ENCODE measurements at places on chromosomes 7 and 10.

DNA sequence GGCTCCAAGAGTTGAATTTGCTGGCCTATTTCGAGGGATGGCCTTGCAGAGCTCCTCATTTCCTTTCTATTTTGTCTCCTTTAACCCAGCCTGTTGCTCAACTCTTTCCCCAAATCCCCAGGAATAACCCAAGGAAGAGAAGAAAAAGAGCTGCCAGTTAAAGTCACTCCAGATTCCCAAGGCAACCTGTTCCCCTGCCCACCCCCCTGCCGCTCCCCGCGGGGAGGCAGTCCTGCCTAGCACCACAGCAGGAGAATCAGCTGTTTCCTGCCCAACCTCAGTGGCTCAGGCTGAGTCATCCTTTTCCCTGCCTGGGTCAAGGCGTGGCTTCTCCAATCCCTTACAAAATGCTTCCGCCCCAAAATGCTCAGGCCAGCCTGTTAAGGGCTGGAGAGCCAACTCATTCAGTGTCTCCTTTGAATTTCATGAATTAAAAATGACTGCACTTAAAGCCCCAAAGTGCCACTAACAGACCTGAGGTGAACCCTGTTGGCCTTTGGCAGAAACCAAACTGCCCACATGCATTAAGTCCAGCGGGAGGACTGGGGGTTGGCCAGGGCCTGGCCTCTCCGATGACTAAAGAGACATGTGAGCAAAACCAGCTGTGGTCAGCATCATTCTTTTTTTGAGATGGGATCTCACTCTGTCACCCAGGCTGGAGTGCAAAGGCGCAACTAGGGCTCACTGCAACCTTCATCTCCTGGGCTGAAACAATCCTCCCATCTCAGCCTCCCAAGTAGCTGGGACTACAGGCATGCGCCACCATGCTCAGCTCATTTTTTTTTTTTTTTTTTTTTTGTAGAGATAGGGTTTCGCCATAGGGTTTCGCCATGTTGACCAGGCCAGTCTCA is 83.2 kb upstream of the KIF5B start:
- no peak for DNase-seq

- DNase-seq = no peak
These were observed 55.8 kb downstream of the CLRN3 start for GRCh38 chr10:127836966-127837365.

- DNase-seq = no peak
These were observed 94.9 kb downstream of the PRLHR start for GRCh38 chr10:118500477-118501104.

- no peak for DNase-seq
These were observed 7.0 kb downstream of the AIMP2 start for GRCh38 chr7:6015917-6016652.

DNA sequence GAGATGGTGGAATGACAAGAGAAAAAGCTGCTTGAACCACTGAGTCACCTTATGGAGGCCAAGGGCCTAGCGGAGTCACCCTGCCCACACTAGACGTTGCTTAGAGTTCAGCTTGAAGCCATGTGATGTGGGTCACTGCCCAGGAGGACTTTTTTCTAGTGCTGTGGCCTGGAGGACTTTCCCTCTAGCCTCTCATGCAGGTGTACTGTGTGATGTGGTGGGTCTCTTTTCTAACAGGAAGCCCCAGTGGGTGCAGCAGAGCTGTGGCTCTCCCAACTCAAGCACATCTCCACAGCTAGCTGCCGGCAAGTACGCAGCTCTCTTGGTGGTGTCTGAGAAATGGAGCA is 13.6 kb downstream of the POR start:
- DNase-seq = no peak

DNA sequence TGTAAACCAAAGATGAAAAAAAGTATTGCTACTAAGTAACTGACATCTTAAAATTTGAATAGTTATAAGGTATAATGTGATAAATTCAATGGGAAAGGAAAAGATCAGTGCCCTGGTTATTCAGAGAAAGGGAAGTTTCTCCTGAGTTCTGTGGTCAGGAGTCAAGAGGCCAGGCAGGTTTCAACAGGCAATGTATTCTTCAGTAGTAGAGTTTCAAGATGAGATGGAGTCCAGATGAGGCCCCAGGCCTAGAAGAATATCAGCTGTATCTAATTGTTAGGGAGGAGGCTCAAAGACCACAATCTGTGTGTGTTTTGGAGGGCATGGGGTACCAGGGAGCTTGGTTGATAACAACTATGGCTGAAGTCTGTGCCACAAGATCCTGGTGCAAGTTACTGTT is 101.4 kb upstream of the DLX6 start:
- DNase-seq = no peak

DNA sequence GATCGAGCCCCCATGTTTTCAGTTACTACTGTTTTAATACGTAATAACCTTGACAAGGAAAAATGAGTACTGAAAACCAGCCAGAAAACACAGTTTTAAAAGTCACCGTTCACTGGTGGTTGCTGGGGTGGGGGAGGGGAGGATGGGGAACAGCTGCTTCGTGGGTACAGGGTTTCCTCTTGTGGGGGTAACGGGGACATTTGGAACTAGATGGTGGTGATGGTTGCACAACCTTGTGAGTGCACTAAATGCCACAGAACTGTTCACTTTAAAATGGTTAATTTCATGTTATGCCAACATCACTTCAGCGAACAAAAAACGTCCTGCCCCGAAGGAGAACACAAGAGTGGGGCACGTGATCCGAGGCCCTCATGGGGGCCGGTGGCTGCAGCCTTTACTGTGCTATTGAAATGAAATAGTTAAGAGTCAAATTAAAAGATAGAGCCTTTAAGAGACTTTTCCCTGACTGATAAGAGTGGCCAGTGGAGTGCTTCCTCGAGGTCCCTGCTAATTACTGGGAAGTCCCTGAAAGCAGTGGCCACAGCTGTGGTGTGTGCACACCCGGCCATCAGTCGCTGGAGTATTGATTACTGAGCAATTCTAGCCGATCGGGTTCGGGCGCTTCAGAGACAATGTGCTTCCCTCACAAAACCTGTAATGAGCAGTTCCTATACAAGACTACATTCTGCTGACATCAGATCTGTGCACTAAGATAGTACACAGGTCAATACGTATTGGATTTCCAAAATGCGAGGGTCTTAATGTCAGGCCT is 80.3 kb downstream of the EBF3 start:
- DNase-seq = no peak

- no peak for DNase-seq
These were observed 100.0 kb downstream of the LSM5 start for GRCh38 chr7:32390210-32390609.

- DNase-seq = no peak
These were observed 41.4 kb downstream of the INSYN2A start for GRCh38 chr10:127154831-127155620.

DNA sequence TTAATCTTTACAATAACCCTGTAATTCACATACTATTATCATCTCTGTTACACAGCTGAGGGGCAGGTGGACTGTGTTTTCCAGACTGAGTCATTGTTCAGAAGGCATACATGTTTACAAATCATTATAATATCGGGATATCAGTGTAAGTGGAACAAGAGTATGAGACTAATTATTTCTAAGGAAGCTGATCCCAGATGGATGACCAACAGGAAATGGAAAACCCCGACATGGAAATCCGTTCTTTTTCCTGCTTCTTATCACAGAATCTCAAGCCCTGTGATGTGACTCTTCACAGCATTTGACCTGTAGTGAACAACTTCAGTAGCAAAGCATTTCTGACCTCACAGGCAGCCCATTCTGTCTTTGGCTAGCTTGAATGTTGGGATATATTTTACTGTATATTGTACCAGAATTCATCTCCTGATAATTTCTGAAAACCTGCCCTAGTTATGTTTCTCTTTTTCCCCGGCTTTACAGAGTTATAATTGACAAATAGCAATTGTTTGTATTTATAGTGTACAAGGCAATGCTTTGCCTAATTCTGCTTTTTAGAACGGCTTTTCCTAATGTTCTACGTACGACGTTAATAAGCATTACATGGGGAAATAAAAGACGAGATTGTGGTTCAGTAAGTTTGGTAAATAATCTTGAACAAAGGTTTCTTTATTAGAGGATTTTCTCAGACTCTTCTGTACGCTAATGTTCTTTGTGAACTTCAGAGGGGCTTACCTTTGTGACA is 78.6 kb upstream of the SYPL1 start:
- no peak for DNase-seq

- DNase-seq = no peak
These were observed 182.7 kb downstream of the FAM107B start for GRCh38 chr10:14592026-14592425.

DNA sequence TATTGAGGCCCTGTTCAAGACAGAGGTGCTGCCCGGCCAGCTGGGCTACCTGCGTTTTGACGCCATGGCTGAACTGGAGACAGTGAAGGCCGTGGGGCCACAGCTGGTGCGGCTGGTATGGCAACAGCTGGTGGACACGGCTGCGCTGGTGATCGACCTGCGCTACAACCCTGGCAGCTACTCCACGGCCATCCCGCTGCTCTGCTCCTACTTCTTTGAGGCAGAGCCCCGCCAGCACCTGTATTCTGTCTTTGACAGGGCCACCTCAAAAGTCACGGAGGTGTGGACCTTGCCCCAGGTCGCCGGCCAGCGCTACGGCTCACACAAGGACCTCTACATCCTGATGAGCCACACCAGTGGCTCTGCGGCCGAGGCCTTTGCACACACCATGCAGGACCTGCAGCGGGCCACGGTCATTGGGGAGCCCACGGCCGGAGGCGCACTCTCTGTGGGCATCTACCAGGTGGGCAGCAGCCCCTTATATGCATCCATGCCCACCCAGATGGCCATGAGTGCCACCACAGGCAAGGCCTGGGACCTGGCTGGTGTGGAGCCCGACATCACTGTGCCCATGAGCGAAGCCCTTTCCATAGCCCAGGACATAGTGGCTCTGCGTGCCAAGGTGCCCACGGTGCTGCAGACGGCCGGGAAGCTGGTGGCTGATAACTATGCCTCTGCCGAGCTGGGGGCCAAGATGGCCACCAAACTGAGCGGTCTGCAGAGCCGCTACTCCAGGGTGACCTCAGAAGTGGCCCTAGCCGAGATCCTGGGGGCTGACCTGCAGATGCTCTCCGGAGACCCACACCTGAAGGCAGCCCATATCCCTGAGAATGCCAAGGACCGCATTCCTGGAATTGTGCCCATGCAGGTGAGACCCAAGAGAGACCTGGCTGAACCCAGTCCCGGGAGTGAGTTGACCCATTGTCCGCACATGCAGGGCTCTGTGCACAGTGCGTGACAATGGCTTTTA is 2.8 kb downstream of the RBP3 start:
- DNase-seq = no peak

DNA sequence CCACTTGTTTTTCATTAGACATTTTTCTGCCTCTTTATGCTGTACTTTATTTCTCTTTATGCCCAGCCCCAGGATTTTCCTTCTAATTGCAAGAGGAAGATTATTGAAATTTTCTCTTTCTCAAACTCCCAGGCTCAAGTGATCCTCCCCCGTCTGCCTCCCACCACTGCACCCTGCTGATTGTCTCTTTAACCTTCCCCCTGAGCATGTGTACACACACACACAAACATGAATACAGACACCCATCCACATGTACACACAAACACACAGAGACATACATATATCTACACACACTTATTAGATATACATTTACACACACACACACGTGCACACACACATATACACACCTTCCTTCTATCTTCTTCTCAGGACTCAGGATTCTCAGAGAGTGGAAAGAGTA is 37.3 kb upstream of the MAP3K8 start:
- no peak for DNase-seq

DNA sequence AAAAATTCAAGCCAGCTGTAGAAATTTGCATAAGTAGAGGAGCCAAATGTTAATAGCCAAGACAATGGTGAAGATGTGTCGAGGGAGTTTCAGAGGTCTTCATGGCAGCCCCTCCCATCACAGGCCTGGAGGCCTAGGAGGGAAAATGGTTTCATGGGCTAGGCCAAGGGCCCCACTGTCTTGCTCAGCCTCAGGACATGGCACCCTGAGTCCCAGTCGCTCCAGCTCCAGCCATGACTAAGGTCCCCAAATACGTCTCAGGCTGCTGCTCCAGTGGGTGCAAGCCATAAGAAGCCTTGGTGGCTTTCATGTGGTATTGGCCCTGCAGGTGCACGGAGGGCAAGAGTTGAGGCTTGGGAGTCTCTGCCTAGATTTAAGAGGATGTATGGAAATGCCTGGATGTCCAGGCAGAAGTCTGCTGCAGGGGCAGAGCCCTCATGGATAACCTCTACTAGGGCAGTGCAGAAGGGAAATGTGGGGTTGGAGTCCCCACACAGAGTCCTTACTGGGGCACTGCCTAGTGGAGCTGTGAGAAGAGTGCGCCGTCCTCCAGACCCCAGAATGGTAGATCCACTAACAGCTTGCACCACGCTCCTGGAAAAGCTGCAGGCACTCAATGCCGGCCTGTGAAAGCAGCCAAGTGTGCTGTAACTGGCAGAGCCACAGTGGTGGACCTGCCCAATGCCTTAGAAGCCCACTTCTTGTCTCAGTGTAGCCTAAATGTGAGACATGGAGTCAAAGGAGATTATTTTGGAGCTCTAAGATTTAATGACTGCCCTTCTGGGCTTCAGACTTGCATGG is 19.2 kb downstream of the TBATA start:
- no peak for DNase-seq

DNA sequence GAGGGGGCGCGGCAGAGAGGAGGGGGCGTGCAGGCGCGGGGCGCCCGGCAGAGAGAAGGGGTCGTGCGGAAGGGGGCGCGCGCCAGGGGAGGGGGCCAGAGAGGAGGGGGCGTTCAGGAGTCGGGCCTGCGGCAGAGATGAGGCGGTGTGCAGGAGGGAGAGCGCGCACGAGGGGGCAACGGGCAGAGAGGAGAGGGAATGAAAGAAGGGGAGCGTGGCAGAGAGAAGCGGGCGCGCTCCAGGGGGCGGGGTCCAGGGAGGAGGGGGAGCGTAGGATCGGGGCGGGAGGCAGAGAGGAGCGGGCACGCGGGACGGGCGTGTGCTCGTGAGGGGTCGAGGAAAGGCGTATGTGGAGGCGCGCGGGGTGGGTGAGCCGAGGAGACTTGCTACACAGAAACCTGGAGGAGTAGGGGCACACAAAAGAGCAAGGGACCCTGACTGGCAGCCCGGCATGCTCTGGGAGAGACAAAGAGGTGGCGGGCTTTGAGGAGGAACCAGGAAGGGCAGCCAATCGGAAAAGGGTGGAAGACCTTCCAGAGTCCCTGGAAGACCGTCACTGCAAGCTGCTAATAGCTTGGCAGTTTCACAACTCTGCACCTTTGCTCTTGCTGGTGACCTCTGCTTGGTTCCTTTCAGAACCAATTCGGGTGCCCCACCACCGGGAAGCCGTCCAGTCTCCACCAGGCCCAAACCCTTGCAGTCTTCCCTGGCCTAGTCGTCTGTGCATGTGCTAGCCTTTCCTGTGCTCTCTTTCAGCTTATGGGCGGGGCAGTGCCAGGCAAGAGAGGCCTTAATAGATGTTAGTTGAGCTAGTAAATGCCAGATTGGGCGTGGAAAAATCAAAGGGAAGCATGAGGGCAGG is 639 bp downstream of the DYDC2 start:
- DNase-seq = no peak

- no peak for DNase-seq
These were observed 383 bp downstream of the MARVELD1 start for GRCh38 chr10:97713826-97714400.

GRCh38 chr7:136890399-136890798 is 21.9 kb downstream of the CHRM2 start:
- no peak for DNase-seq

- no peak for DNase-seq
These were observed 31.5 kb downstream of the CUL1 start for GRCh38 chr7:148729984-148730733.

GRCh38 chr7:37961251-37961650 is 40.8 kb downstream of the EPDR1 start:
- no peak for DNase-seq
